Tibial nerve (tissue), 4 donors: ENCODE measurements at places on chromosomes 4 and X. TPM values are rescaled to one million over a fixed set of nuclear protein-coding genes. Genes with fewer than 3 reads are reported as not detected.

DNA sequence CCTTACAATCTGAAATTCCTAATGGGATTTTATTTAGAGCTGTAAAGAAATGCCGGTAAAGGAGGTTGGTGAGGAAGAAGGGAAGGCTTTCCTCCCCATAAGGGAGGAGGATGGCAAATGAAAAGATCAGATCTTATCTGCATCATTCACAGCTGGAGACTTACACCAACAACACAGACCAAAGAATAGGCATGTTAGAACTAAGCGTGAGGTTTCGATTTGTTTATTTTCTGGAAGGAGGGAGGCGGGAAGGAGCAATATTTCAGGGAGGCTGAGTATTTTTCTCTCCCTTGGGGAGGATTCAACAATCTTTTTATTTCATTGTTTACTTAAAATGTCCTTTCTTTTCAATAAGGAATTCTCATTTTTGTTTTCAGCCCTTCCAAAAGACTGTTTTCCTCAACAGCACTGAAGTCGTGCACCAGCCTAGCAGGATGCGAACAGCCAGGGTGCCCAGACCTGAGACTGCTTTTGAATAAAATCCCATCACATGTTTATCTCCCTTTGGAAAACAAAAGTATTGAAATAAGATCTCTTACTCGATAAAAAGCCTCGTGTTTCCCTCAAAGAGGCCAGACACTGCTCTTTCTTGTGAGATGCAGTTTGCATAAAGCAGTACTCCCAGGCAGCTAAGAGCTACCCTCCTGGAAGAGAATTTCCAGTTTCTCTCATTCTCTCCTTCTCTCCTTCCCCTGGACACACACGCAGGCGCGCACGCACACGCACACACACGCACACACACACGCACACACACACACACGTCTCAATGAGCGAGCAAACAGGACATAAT lies 236.1 kb downstream of the MGST2 start:
- H3K36me3 ChIP-seq = no peaks in the 10 kb centered on the region
- H3K4me3 ChIP-seq = peak overlapping the region; percentile 36
- no peaks in the 10 kb centered on the region for H3K27me3 ChIP-seq

- DNase-seq = no peak
- H3K27me3 ChIP-seq = no peaks in the 10 kb centered on the region
- H3K27ac ChIP-seq = no peak overlapping the region
- H3K36me3 ChIP-seq = no peaks in the 10 kb centered on the region
- H3K4me1 ChIP-seq = no peaks in the 10 kb centered on the region
Measured at GRCh38 chr4:120000591-120001296, 65.9 kb downstream of the MAD2L1 start.

GRCh38 chrX:22594766-22595165 lies 322.1 kb downstream of the CBLL2 start:
- no peak for DNase-seq
- H3K36me3 ChIP-seq = no peaks in the 10 kb centered on the region
- no peaks in the 10 kb centered on the region for H3K4me1 ChIP-seq
- no peak overlapping the region for H3K27ac ChIP-seq
- H3K4me3 ChIP-seq = no peak overlapping the region

DNA sequence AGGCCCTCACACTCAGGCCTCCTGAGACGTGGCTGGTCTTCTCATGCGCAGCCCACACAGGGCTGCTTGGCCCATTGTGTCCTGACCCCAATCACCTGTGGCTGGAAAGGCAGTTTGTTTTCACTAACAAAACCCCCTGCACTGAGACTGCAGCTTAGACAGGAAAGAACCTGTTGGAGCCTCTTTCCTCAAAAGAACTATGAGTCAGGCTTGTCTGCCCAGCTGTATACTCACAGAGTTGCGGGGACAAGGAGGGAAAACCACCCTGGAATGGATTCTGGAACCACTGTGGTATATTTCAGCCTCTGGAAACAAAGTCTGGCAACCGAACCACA lies 5.2 kb upstream of the TMEM156 start:
- H3K27me3 ChIP-seq = no peaks in the 10 kb centered on the region
- no peak overlapping the region for H3K4me3 ChIP-seq
- no peak overlapping the region for H3K27ac ChIP-seq
- H3K4me1 ChIP-seq = no peaks in the 10 kb centered on the region
- DNase-seq = no peak

PRDM8 gene
- total RNA-seq = 3.5 TPM

DNA sequence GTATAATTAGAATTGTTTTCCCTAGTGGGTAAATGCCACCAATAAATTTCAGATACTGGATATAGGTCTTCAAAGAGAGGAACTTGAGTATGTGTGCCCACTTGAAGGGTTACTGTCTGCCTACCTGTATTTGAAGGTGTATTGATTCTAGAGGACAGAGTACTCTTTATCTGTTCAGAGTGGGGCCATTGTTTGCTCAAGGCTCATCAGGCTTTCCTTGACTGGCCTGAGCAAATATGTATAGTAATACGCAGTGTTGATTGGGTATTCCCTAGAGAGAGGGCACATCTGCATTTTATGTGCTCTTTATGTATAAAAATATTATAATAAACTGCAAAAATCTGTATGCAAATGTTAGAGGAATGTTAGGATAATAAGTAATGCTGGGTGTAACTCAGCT lies 23.7 kb downstream of the RP2 start:
- no peak for DNase-seq
- no peaks in the 10 kb centered on the region for H3K27me3 ChIP-seq
- H3K27ac ChIP-seq = no peak overlapping the region
- H3K36me3 ChIP-seq = peaks cover 12% of the 10 kb centered on the region

- no peaks in the 10 kb centered on the region for H3K4me1 ChIP-seq
- H3K4me3 ChIP-seq = no peak overlapping the region
- no peak for DNase-seq
- no peak overlapping the region for H3K27ac ChIP-seq
- H3K36me3 ChIP-seq = no peaks in the 10 kb centered on the region
Measured at GRCh38 chr4:44421330-44422065, 27.1 kb downstream of the KCTD8 start.

DNA sequence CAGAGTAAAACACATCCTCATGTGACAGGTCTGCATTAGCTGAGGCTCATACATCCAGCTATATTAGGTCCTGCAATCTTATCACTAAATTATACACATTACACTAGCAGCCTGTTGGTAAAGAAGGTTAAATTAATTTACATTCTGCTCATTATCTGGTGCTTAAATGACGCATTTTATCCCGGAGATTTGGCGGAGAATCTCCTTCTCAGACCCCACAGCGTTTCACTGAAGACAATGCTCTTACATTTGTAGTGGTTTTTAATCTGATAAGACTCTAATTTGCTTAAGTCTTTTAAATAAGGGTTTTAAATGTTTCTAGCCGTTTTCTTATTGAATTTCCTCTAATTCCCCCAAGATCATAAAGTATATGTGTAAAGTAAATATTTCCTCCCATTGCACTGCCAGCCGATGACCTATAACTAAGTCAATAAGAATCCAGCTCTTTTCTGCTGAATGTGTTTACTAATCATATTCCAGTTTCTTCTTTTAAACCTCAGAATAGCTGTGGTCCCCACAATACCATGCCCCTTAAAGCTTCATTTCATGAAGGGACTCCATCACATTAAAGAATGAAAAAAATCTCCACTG lies 2.1 kb upstream of the PITX2 start:
- no peaks in the 10 kb centered on the region for H3K4me1 ChIP-seq
- H3K36me3 ChIP-seq = no peaks in the 10 kb centered on the region
- DNase-seq = no peak
- no peak overlapping the region for H3K4me3 ChIP-seq
- peaks cover 100% of the 10 kb centered on the region for H3K27me3 ChIP-seq

PHOX2B gene
- not detected for total RNA-seq

PNCK gene
- total RNA-seq = 3.6 TPM

DNA sequence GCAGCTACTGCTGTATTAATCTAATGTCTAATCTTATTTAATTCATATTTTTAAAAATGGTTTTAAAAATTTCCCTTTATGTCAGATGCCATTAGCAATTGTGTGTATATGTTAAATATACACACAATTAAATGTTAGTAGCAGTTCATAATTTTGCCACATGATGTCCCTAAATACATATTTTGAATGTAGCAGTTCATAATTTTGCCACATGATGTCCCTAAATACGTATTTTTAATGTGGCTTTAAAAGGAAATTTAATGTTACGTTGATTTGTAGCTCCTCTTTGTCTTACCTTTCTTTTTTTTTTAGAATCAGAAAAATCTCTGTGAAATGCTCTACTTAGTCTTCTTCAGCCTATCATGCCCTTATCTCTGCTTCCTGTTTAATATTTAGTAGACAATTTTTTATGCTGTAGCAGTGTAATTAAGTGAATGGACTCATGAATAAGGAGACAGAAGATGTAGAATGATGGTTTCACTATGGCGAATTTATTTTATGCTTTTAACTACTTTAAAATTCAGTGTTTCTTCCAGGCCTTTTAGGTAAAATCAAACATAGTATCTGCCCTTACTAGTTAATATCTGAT lies 26.1 kb downstream of the RBM46 start:
- H3K27ac ChIP-seq = no peak overlapping the region
- H3K4me1 ChIP-seq = no peaks in the 10 kb centered on the region
- no peak overlapping the region for H3K4me3 ChIP-seq
- H3K27me3 ChIP-seq = no peaks in the 10 kb centered on the region
- DNase-seq = no peak
- H3K36me3 ChIP-seq = no peaks in the 10 kb centered on the region

- no peaks in the 10 kb centered on the region for H3K36me3 ChIP-seq
- H3K27ac ChIP-seq = no peak overlapping the region
- H3K4me3 ChIP-seq = peak overlapping the region; percentile 38
- H3K27me3 ChIP-seq = no peaks in the 10 kb centered on the region
- H3K4me1 ChIP-seq = peaks cover 3% of the 10 kb centered on the region
Measured at GRCh38 chr4:168152837-168153500, 60.6 kb downstream of the ANXA10 start.

ETNPPL gene
- 0.30 TPM for total RNA-seq

MAGEA8 gene
- not detected for total RNA-seq

ETDC gene
- not detected for total RNA-seq

CTAG1A gene
- not detected for total RNA-seq

GRCh38 chrX:111088628-111089027 lies 7.4 kb upstream of the PAK3 start:
- H3K27ac ChIP-seq = no peak overlapping the region
- no peak for DNase-seq
- H3K27me3 ChIP-seq = no peaks in the 10 kb centered on the region
- H3K36me3 ChIP-seq = no peaks in the 10 kb centered on the region
- no peaks in the 10 kb centered on the region for H3K4me1 ChIP-seq
- H3K4me3 ChIP-seq = no peak overlapping the region

FAM9C gene
- total RNA-seq = not detected

DNA sequence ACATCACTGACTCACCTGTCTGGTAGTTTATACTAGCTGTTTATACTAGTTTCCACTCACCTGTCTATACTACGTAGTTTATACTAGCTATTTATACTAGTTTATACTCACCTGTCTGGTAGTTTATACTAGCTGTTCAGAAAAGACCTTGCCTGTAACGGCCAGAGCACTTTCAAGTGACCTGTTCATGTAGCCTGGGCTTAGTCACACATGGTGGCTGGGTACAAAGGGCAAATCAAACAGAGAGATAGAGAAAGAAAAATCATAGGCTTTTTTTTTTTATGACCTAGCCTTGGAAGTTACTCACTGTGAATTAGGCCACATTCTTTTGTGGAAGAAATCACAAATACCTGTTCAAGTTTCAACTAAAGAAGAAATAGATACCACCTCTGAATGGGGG lies 30.7 kb upstream of the SPANXN4 start:
- H3K36me3 ChIP-seq = no peaks in the 10 kb centered on the region
- H3K4me3 ChIP-seq = no peak overlapping the region
- H3K4me1 ChIP-seq = no peaks in the 10 kb centered on the region
- DNase-seq = no peak
- no peaks in the 10 kb centered on the region for H3K27me3 ChIP-seq

- H3K27ac ChIP-seq = no peak overlapping the region
- DNase-seq = no peak
- no peak overlapping the region for H3K4me3 ChIP-seq
- H3K27me3 ChIP-seq = no peaks in the 10 kb centered on the region
Measured at GRCh38 chr4:160238790-160239189, 1135.9 kb downstream of the RAPGEF2 start.

DNA sequence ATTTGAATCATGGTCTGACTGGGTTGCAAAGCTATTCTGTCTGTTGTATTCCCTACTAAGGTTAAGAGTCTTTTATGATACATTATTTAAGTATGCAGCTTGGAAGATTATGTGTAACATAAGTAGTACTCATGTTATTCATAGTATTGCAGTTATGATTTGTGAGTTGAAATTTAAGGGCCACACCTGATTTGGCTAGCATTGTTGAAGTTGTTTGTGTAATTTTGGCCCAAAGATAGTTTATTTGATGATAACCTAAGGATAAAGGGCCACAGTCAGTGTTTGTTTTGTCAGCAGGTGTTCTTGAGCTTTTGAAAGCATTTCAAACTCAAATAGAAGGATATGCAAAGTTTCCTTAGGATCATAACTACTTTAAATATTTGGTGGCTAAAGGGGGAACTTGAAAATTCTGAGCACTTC lies 38.9 kb downstream of the NUDT9 start:
- H3K27ac ChIP-seq = no peak overlapping the region
- H3K36me3 ChIP-seq = peaks cover 27% of the 10 kb centered on the region
- H3K4me3 ChIP-seq = no peak overlapping the region
- H3K27me3 ChIP-seq = no peaks in the 10 kb centered on the region
- DNase-seq = no peak
